ENCODE measurements at places on chromosomes 2 and 18.

DNA sequence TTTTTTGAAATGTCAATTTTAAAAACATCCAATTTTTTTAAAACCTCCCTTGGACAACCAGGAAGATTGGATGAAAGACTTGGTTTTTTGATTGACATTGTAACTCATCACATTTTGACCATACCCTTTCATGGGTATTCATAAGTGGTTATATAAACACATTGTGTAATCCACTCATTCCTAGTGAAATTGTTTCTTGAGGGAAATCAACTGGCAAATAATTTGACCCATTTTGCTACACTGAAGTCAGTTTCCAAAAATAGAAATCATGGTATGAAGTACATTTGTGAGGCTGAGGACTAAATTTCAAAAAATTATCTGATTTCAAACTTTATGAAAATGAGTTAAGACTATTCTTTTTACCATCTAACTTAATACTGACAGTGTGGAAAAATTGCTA, 31.5 kb downstream of the FBXO48 start:
- no peak for DNase-seq

DNA sequence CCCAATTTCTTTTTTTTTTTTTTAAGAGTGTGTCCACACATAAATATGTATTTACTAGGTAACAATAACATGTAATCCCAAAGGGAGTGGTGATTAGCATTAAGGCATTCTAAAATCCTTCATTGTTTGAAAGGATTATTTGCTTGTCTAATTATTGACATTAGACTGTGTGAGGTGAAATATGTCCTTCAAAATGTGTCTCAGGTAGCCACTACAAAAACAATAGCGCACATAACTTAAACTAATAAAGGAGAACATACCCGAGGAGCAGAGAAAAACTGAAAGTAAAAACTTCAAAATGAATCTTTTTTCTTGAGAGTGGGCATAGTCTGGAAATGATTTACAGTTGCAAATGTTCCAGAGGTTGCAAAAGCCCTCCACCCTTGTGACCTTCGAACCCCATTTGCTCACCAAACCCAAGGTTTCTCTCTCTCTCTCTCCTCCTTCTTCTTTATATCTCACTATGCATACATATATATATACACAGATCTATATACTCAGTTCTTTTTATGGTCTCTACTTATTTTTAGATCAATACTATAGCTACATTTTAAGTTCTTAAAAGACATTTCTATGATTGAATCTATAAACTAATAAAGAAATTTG, 24.4 kb upstream of the FRZB start:
- DNase-seq, result no peak

- peak; percentile 17 for DNase-seq
Measured at GRCh38 chr2:1751767-1752725, 7.7 kb upstream of the PXDN start.

- DNase-seq, result peak; percentile 78
Measured at GRCh38 chr18:58263055-58263957, 219.3 kb downstream of the NEDD4L start.

GRCh38 chr2:9775351-9775750, 67.9 kb upstream of the TAF1B start:
- DNase-seq, result no peak

- DNase-seq, result no peak
Measured at GRCh38 chr18:37019157-37019827, 190.4 kb downstream of the KIAA1328 start.

GRCh38 chr2:40510304-40510703, 58.4 kb upstream of the SLC8A1 start:
- DNase-seq, result no peak

GRCh38 chr2:1082456-1083205, 132.0 kb downstream of the SNTG2 start:
- DNase-seq, result no peak

GRCh38 chr2:7358865-7359447, 441.7 kb downstream of the RNF144A start:
- no peak for DNase-seq
